ENCODE measurements at places on chromosomes 1 and 21.

DNA sequence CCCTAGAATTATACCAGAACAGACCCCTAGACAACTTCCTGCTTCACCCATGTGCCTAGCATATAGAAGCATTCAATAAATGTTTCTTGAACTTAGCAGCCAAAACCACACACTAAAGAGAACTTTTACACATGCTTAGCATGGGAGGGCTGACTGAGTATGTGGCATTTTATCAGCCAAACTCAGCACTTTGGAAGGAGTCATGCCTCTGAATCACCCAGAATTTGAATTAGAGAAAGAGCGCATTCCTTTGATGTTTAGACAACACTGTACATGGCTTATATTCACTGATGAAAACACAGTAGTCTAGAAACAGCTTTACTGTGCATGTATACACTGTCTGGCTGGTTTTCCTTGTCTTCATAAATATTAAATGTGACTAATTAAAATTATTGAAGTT lies 26.1 kb downstream of the SPAG17 start:
- DNase-seq = no peak

DNA sequence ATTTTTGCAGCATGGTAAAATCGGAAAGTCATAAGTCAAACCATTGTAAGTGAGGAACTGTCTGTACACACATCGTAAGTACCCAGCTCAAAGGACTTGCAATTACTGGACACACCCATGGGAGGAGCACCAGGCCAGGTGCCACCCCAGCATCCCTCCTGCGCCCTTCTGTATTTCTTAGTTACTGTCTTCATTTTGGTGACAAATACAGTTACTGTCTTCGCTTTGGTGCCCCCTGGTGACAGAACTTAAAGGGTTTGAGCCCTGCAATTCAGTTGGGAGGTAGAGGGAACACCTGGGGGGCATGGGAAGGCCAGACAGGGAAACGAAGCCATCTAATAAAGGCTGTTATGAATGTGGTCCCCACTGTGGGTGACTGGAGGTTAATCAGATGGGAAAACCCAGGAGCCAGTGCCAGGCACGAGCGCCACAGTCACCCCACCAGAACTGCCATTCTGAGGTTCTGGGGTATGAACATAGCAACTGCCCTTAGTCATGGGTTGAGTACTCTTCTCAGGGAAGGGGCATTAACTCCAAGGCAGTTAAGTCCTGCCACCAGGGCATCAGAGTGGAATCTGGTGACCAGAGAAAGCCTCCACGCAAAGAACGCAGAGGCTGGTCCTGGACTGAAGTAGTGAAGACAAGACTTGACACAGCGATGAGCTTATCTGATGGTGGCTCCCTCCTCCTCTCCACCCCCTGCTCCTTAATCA lies 612.9 kb downstream of the PTPRU start:
- no peak for DNase-seq

DNA sequence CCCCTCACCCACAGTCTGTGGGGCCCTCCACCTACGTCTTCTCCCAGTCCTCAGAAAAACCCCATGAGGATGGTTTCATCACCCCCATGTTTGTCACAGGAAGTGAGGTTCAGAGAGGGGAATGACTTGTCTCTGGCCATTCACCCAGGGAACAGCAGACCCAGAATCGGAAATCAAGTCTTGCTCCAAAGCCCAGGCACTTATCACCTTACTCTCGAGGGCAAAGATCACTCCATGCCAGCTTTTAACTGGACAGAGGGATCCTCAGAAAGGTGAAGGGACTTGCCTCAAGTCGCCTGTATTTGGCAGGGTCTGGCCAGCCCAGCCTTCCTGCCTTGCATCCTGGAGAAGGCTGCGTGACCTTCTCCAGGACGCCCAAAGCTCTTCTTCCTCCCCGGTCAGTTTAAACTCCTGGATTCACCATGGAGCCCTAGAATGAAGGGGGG lies 57.9 kb upstream of the SSBP3 start:
- no peak for DNase-seq

- no peak for DNase-seq
Measured at GRCh38 chr1:54968551-54968950, 11.9 kb upstream of the TMEM61 start.

GRCh38 chr1:33818071-33818470 lies 45.8 kb upstream of the HMGB4 start:
- DNase-seq = no peak

GRCh38 chr1:170445096-170445495 lies 86.9 kb upstream of the GORAB start:
- DNase-seq = no peak

DNA sequence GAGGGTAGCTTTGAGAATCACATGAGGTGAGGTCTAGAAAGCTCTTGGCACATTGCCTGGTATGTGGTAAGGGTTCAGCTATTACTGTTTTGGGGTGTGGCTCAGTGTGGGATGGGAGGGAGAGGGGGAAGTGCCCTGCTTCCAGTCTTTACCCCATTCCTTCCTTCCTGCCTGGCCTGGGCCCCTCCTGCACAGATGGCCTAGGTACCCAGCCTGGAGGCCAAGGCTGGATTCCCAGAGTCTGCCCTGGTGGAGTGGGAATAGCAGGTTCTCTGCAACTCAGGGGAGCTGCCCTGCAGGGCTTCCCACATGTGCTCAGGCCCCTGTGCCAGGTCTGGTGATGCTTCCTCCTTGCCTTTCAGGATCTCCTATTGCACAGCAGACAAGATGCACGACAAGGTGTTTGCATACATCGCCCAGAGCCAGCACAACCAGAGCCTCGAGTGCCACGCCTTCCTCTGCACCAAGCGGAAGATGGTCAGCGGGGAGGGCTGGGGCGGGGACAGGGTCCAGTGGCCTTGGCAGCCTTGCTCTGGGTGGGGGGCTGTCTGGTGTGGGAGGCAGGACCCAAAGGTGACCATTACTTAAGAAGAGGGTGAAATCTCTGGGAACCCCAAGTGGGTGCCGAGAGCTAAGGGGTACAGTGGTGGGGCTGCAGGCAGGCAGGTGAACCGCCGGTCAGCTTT lies 13.5 kb downstream of the LDLRAP1 start:
- DNase-seq = no peak

DNA sequence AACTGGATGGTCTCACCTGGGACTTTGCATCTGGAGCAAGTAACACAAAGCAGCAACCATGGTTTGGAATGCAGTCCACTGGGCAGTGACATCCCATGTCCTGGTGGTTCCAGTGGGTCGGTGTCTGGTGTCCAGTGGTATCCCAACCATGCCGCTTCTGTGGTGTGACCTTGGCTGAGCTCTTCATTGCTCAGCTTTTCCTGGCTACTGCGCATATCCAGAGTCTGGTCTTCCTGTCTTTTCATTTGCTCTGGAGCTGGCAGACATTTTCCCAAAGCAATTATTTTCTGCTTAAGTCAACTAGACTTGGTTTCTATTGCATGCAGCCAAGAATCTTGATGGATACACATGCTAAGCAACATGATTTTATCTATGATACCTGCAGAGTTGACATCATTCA lies 28.4 kb upstream of the CD2 start:
- DNase-seq = no peak

DNA sequence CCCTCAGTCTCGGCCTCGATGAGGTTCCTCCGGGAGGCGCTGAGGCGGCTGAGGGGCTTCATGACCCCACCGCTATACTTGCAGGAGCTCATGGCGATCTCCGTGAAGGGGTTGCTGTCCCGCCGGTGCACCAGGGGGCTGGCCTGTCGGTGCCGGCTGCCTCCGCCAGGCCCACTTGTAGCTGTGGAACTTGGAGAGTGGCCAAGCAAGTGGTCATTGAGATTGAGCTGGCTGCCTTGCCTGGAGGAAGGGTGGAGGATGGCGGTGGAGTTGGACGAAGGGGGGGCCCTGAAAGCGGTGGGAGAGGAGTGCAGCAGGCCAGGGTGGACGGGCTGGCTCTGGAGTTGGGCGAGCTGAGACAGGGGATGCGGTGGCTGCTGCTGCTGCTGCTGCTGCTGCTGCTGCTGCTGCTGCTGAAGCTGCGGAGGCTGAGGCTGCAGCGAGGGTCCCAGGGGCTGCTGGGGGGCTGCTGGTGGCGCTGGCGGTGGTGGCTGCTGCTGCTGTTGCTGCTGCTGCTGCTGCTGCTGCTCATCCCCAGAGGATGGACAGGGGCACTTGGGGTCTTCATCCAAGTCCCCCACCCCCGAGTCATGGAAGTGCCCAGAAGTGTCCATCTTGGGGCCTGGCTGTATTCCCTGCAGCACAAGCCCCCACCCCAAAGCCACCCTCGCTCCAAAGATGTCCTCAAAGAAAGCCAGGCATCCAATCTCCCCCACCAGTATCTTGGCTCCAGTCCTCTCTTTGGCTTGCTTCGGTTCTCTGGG lies 548 bp downstream of the KCNN3 start:
- peak; percentile 63 for DNase-seq

DNA sequence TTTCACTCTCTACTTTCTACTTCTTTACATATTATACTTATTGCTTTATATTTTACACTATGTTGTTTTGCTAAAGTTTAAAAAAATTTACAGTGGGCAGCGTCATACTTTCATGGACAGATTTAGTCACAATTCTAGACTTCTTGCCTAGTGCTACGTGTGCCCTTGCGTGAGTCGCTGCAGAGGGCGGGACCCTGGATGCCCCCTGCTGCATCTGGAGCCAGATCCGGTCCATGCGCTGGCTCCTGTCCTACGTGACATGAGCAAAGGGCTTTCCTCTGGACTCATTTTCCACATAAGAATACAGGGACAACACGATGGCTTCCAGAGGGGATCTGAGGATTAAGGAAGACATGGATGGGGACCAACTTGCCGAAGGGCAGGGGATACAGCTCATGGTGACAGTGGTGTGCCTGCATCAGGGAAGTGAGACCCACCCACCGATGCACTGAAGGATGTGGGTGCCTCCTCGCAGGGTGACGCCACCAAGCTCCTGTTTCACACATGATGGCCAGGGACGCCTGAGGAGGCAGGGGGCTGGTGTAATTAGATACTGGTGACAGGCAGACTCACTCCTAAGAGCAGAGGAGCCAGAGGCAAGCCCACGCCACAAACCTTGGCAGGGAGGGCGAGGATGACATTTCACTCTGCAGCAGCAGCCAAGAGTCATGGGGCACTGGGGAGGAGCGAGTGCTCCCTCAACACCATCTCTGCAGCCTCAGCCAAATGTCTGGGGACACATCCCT lies 86.6 kb downstream of the DMRTB1 start:
- no peak for DNase-seq

DNA sequence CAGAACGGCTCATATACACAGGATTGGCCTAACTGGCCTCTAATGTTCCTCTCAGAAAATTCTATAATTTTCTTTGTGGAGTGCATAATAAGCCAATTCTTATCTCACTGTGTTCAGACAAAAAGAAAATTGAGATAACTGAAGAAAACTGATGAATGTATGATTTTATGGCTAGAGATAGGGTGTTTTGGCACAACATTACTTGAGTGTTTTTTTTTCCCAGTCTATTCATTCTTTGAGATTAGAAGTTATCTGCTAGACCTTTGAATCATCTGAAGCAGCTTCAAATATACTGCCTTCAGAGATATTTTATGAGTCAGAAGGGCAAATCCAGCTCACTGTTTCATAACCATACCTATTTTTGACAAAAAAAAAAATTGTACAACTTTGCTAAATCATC lies 85.6 kb downstream of the VAV3 start:
- no peak for DNase-seq

- DNase-seq = no peak
Measured at GRCh38 chr1:203521074-203521794, 27.3 kb downstream of the OPTC start.

- no peak for DNase-seq
Measured at GRCh38 chr21:44440241-44441040, 14.9 kb upstream of the LRRC3 start.

- no peak for DNase-seq
Measured at GRCh38 chr21:33696465-33696864, 54.2 kb downstream of the ITSN1 start.

- no peak for DNase-seq
Measured at GRCh38 chr1:119735217-119735616, 23.5 kb downstream of the PHGDH start.

- no peak for DNase-seq
Measured at GRCh38 chr1:178796013-178796412, 71.0 kb downstream of the RALGPS2 start.

- DNase-seq = no peak
Measured at GRCh38 chr21:43578677-43579303, 80.5 kb downstream of the HSF2BP start.

GRCh38 chr1:238488401-238488800 lies 597.7 kb upstream of the ZP4 start:
- no peak for DNase-seq

DNA sequence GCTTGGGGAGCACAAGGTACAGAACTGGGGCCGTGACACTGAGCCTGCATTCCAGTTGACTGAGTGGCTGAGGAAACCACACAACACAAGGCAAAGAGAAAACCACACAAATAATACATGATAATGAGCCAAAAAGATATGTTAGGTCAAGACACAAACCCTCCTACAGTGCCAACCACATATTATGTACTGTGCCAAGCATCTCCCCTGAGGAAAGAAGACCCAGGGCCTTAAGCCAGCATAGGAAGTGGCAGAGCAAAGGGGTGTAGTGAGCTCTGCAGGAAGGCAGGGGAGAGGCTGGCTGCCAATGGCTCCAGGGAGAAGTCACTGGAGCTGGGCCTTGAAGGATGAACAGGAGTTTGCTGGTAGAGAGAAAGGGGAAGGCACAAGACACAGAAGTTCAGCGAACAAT lies 28.2 kb downstream of the CTNNBIP1 start:
- no peak for DNase-seq

DNA sequence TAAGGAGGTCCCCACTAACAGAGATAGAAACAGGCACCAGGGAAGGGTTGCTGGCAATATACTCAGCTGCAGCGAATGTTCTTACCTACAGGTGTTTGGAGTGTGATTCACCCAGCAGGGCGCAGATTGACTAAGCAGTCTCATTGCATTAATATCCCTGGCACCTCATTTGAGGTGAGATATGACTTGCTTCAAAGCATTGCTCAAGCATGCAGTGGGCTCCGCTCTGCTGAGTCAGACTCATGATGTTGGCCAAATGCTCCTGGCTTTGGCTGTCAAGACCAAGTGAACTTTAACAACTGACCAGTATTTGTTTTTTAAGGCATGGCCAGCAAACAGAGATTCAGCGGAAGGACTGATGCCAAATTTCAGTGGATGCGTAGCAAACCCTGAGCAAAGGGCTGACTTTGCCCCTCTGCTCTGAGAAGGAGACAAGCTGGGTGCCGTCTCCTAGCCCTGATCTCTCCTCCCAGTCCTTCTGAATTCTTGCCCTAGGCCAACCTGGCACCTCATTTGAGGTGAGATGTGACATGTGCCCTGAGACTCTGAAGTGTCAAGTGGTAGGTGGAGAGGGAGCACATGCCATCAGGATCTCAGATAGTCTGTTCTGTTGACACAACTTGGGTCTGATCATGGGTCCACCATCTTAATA lies 187.1 kb upstream of the COA6 start:
- no peak for DNase-seq

- no peak for DNase-seq
Measured at GRCh38 chr1:211614615-211615014, 35.7 kb upstream of the SLC30A1 start.

DNA sequence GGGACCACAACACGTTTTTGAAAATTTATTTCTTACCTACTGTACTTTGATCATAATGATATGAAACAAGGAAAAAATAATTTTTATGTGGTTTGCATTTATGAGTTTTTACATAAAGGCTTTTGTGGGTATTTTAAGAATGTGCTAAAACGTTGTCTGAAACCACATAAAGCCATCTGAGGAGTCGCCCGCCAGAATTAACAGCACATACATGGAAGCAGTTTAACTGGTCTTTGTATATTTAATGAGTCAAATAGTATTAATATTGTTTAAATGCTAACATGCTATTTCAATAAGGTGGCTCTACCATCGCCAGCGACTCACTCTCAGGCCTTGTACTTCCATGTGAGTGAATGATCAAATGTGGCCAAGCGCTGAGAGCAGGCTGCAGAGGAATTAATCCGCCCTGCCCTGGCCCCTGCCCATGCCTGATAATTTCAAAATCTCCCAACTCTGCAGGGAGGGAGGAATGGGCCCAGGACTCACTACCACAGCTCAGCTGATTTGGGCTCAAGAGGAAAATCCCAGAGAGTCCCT lies 49.6 kb downstream of the SLC66A1 start:
- DNase-seq = no peak
